Inflammatory macrophage treated with lipopolysaccharide for 1 hour (primary cell): ENCODE measurements at places on chromosomes 7 and 10.
A peak's percentile ranks its signal among the peaks of the same experiment; 100 is the strongest.

- no peak for DNase-seq
These were observed 216.7 kb upstream of the NPVF start for GRCh38 chr7:25444991-25445390.

DNA sequence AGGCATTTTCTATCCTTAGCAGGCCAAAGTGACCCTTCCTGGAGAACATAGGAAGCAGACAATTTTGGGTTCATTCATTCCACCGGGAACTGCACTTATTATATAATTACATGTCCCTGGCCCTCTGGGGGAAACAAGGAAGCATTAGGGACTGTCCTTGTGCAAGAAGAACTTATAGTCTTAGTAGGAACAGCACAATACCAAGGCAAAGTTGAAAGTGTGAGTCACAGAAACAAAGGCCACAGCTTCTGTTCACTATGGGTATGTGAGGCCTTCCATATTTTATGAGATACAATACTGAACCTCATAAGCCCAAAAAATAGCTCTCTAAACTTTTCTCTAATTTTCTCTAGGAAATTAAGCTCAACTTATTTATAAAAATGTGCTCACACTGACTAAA is 18.4 kb upstream of the AKR1B10 start:
- no peak for DNase-seq

- DNase-seq = no peak
These were observed 267.5 kb downstream of the SNX13 start for GRCh38 chr7:17672783-17673182.

- no peak for DNase-seq
These were observed 5.4 kb upstream of the HERPUD2 start for GRCh38 chr7:35700333-35700732.

DNA sequence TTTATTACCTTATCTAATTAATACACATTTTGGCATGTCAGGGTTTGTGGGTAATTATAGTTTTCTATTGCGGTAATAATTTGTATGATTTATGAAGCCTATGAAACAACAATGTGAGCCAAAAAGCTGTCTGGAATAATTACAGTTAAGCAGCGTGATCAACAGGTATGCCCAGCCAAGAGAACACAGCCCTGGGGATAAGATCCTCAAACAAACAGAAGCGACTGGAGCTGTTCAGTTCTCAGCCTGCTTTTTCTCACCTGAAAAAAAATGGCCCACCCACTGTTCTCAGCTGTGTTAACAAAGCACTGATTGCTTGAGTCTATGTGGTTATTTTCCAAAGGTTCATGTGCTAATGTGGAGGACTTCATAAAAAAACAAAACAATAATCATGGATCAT is 855.8 kb downstream of the GATA3 start:
- DNase-seq = no peak

DNA sequence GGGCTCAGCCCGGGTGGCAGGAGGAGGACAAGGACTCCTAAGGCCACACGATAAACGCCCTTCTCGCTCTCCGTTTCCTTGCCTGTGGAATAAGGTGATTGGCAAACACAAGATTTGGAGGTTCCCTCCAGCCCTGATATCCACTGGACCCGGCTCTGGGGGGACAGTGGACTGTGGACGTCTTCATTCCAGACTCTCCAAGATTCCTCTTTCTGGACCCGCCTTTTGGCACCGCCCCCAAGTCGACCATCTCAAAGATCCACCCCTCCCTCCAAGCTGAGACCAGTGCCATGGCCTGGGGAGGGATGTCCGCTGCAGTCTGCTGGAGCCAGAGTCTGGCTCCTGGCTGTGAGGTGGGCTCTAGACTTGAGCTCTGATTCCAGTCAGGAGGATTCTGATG is 23.6 kb downstream of the ZNF783 start:
- no peak for DNase-seq

DNA sequence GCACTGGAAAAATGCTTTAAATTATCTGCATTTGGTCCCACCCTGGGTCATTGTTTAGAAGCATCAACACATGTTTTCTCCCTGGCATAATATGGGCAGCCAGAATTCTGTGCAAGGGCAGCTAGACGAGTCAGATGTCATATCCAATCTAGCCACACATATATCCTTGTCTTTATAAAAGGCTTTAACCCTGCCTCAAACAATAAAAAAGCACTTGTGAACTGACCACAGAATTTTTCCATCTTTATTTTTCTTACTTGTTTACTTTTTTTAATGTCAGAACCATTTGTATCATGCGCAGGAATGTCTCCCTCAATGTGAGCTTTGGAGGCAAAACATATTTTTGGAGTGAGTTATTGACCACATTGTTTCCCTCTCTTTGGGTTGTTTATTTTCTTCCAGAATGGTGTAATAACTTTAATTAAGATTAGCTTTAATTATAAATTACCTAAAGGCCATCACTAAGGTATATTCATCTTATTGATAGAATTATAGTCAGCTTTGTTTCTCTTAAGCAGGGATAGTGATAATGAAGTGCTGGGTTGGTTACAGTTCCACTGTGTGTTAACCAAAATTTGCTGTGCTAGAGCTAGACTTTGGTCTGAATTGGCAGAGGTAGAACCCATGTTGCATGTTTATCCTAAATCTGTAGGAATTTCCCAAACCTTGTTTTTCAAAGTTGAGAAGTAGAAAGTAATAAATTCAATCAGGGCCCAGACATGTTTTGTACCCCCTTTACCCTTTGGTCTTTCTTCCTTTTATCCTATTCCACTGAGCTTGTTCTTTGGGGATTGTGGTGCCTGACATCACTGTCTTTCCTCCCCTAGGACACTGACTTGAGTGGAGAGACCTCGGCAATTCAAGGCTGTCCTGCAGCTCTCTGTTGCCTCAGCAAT is 1078.4 kb downstream of the KCNMA1 start:
- DNase-seq = no peak

DNA sequence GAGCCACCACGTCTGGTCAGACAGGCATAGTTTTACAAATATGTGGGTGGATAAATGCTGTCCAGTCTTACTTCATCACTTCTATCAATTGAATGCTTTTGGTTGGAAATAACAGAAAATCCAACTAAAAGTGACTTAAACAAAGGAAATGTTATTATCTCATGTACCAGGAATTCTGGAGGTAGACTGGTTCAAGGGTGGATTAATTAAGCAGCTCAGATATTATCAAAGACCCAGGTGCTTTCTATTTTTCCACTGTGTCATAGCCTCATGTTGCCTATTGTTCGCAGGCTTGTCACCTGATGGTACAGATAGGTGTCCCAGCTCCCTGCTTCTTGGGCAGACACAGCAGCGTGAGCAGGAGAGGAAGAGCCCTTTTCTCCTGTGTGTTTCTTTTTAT is 156.1 kb upstream of the CTBP2 start:
- no peak for DNase-seq

DNA sequence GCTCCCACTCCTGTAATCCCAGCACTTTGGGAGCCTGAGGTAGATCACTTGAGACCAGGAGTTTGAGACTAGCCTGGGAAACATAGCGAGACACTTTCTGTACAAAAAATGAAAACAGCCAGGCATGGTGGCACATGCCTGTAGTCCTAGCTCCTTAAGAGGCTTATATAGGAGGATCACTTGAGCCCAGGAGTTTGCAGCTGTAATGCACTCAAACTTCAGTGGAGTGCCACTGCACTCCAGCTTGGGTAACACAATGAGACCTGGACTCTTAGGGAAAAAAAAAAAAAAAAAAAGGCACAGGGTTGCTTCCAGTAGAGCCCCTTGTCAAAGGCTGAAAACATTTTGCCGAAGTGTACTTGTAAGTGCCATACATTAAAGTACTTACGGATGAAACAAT is 195.3 kb downstream of the PHTF2 start:
- no peak for DNase-seq

DNA sequence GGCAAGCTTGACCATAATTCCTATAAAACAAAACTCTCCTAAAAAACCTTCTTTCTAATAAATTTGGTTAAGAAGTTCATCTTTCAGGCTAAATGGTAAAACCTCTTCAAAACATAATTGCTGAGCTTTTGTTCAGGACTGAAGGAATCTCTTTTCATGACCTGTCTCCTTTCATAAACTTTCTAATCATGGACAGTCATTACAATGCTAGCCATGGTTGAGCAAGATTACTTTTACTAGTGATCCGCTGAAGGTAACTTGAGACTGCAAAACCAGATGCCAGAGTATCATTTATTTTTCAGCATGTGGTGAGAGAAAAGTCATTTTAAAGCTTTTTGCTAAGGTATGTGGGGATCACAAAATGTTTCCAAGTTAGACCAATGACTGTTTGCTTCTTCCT is 186.4 kb upstream of the RHOBTB1 start:
- no peak for DNase-seq

GRCh38 chr7:33354201-33354600 is 224.8 kb downstream of the BBS9 start:
- no peak for DNase-seq

DNA sequence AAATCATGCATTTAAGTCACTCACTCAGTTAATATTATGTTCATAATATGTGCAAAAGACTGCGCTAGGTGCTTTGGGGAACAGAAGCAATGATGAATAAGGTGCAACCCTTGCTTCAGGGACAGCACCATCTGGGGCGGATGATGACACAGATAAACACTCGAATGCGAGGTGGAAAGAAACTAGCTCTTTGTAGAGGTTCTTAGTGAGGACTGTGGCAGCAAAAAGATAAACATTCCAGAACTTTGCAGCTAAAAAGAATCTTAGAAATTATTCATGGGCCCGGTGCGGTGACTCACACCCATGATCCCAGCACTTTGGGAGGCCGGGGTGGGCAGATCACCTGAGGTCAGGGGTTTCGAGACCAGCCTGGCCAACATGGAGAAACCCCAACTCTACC is 29.8 kb upstream of the CHST15 start:
- DNase-seq = no peak

- DNase-seq = no peak
These were observed 2.0 kb downstream of the VSTM2A start for GRCh38 chr7:54544149-54544526.

GRCh38 chr10:809671-810350 is 120.3 kb upstream of the DIP2C start:
- no peak for DNase-seq

DNA sequence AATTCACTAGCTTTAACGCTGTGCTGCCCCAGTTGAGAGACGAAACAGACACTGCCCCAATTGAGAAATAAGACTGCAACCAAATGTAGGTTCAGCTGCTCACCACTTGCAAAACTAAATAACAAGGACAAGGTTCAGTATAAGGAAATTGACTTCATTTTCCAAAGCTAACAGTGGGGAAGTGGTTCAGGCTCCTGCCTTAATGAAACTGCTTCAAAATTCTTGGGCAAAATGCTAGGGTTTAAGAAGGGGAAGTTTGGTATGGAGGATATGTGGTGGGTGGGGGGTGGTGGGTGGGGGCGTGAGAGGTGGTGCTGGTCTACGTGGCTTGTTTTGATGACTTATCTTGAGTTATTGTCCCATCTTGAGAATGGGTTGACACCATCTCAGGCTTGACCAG is 21.8 kb downstream of the MRPL32 start:
- DNase-seq = peak; percentile 66
